ENCODE measurements at places on chromosomes 13 and 19. TPM values are rescaled to one million over a fixed set of nuclear protein-coding genes. Genes with fewer than 3 reads are reported as not detected.

DNA sequence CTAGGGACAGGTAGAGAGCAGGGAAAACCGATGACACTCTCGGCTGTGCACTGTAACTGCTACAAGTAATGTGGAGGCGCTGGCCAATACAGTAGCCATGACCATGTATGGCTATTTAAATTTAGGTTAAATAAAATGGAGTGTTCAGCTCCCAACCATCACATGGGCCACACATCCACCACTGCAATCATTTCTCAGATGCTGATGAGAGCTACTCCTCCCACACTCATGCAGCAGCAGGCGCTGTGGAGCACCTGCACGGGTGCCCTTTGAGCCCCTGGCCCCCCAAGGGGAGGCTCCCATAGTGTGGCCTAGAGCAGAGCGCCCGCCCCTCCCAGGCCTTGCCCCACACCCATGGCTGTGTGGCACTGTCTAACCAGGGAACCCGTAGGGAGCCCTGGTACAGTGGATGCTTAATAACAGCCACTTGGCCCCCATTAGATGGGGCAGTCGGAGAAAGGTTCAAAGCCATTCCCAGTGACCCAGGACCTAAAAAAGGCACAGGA lies 6.0 kb downstream of the ACP4 start:
- DNase-seq: no peak

DNA sequence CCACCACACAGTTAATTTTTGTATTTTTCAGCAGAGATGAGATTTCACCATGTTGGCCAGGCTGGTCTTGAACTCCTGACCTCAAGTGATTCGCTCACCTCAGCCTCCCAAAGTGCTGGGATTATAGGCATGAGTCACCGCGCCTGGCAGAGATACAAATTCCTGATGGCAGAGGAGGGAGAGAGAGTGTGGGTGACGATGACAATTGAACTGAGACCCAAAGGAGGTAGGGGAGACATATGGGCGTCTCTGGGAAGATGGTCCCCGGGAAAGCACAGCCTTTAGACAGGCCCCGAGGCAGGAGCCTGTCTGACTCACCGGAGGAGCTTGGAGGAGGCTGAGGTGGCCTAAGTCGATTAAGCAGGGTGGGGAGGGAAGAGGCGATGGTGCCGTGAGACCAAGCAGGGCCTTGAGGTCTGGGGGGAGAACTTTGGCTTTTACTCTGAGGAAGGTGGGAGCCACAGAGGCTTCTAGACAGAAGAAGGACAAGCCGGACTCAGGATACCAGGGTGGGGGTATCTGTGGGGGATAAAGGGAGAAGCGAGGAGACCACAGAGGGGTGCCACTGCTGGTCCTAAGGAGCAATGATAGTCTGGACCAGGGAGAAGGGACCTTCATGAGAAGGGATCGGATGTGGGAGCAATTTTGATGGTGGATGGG lies 38.2 kb downstream of the ARRDC2 start:
- DNase-seq: no peak

Gene SBK2
- total RNA-seq: 10.2 TPM

- DNase-seq: no peak
These were observed 38.8 kb upstream of the IGFL4 start for GRCh38 chr19:46079576-46079975.

DNA sequence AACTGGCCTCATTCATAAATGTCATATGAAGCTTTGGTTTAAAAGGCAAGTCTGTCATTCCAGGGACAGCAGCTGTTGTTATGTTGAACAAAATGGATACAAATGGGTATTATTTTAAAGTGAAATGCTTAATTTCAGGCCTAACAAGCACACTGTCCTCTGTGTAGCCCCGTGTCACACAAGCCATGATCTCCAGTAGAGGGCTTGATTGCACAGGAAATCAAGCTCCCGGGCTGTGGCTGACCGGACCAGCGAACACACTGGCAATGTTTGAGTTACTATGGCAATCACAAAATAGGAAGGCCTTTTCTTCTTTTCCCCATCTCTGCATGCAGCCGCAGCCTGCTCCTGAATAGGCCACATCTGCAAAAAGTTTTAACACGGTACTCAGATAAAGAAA lies 64.0 kb upstream of the GSX1 start:
- DNase-seq: peak; percentile 40

DNA sequence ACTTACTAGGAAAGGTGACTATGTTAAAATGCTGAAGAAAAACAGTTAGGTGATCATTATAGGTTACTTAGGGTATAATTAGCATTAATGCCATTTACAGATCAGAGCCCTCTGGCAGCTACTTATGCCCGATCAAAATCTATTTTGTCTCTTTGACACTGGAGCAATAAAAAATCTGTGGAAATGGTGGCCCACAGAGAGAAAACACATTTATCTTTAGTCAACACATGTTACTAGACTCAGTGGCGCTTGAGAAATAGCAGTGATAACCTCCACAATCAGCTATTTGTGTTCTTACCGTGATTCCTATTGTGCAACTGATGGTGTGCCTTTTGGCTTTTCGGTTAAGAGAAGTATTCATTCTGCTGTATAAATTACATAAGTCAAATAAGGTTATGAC lies 1519.6 kb downstream of the PCDH9 start:
- no peak for DNase-seq

Gene MEIOSIN
- total RNA-seq: not detected

GRCh38 chr19:37973666-37974065 lies 66.7 kb downstream of the SIPA1L3 start:
- DNase-seq: no peak

Gene FLT3
- 0.62 TPM for total RNA-seq

Gene IL4I1
- not detected for total RNA-seq

Gene CERS1
- total RNA-seq: 7.7 TPM

Gene POU2F2
- total RNA-seq: 2.1 TPM

DNA sequence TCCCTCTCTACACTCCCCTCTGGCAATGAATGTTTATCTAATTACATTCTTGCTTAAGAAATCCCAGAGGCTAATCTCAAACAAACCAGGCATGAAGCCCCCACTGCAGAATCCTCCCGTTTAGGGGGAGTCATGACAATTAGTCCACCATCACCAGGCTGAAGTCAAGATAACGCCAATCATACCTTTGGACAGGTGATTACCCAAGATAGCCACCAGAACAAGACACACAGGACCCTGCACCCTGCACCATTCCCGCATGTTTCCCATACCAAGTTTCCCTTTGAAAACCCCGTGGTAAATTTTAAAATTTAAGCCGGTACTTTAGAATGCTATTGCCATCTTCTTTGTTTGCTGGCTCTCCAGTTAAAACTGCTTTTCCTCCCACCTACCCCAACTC lies 64.8 kb upstream of the XPO4 start:
- DNase-seq: no peak

- DNase-seq: peak; percentile 80
These were observed at the start of gene NFIC for GRCh38 chr19:3365836-3366752. TSS of gene NFIC (plus strand) at chr19:3366583. CDS start at chr19:3366637, 54 bp downstream.

GRCh38 chr19:13913352-13913751 lies 7.4 kb downstream of the CC2D1A start:
- DNase-seq: no peak

DNA sequence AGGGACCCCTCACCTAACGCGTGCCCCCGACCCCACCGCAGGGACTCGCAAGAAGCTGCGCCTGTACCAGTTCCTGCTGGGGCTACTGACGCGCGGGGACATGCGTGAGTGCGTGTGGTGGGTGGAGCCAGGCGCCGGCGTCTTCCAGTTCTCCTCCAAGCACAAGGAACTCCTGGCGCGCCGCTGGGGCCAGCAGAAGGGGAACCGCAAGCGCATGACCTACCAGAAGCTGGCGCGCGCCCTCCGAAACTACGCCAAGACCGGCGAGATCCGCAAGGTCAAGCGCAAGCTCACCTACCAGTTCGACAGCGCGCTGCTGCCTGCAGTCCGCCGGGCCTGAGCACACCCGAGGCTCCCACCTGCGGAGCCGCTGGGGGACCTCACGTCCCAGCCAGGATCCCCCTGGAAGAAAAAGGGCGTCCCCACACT lies 4.7 kb upstream of the MYBPC2 start:
- peak; percentile 88 for DNase-seq

DNA sequence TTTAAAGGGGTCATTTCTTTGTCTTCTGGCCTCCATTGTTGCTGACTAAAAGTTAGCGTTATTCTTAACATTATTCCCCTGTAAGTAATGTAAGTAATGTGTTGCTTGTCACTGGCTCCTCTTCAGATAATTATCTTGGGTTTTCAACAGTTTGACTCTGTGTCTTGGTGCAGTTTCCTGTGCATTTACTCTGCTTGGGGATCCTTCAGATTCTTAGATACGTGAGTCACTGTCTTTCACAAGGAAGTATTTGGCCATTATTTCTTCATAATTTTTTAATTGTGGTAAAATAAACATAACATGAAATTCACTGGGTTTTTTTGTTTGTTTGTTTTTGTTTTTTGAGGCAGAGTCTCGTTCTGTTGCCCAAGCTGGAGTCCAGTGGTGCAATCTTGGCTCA lies 13.5 kb upstream of the OR7D2 start:
- DNase-seq: no peak

DNA sequence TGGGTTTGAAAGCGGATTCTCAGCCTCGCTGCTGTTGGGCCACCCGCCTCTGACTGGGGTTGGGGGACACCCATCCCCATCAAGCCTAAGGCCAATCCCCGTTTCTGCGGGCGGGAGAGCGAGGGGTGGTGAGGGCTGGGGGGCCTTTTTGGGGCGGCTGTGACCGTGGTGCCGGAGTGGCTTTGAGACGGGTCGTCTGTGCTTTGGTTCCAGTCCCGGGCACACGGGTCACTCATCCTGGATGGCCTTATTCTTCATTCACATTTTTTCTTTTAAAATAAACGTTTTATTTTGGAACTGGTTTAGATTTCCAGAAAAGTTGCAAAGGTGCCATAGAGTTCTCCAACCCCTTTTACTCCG lies 1.6 kb downstream of the ZNRF4 start:
- no peak for DNase-seq

Gene CEACAM6
- 6.7 TPM for total RNA-seq

- no peak for DNase-seq
These were observed 4.3 kb downstream of the KLF2 start for GRCh38 chr19:16328824-16329482.

DNA sequence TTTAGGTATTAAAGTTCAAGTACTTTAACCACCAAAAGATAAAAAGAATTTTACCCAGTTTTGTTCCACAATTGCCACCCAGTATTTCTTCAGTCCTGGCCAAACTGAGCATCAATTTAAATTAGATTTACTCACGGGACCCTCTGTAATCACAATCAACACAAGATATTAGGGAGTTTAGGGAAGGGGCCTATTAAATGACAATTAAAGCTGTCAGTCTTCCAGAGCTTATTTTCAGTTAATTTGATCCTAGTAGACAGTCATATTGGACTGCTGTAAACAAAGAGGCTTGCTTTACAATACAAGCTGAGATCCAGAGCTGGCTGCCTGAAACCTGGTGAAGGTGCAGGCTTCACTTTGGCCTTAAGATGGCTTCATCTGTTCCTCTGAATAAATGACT lies 321.2 kb upstream of the NBEA start:
- DNase-seq: no peak

Gene ANKLE1
- total RNA-seq: 0.62 TPM

Gene PGLYRP2
- total RNA-seq: not detected

Gene CHST8
- 0.41 TPM for total RNA-seq

DNA sequence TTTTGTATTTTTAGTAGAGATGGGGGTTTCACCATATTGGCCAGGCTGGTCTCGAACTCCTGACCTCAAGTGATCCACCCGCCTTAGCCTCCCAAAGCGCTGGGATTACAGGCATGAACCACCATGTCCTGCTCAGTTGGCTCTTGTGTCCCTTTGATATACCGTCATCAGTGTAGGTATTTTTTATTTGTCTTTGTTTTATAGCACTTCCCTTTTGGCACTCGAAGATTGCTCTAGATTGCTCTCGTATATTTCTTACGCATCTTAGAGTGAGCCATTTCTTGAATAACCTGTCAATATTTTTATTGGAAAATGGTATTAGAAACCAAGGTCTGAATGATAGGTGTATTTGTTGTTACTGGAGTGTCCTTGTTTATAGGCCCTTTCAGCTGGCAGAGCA lies 9.4 kb downstream of the SETDB2 start:
- DNase-seq: no peak

Gene MBD3L3
- total RNA-seq: not detected

DNA sequence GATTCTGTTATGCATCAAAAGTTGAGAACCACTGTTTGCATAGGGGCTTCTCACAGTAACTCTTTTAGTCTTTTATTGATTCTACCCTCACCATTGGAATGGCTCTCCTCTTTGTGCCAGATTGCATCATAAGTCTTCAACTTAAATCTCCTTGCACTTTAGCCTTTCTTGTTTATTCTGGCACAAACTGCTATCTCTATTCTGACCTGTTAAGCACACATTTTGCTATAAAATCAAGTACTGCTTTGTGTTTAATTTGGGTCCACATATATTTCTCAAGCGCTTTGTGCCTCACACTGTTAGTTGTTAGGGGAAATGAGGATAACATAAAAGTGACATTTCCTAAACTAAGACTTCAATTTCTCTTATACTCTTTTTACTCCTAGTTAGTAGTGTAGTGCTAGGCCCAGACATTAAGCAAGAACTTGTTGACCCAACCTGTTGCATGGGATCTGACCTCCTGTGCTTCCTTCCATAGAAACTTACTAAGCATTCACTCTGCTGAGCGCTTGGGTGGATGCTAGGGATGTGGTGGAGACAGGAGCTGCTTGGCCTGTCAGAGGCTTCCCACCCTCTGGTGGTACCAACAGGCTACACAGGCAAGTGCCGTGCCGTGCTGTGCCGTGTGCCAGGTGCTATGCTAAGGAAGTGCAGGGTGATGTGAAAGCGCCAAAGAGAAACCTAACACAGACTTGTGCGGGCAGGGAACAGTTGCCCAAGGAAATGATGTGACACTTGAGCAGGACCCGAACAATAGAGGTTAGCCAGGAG lies 1.2 kb downstream of the UTP14C start:
- DNase-seq: no peak

GRCh38 chr13:102856557-102856956 lies 10.7 kb downstream of the ERCC5 start:
- DNase-seq: no peak

DNA sequence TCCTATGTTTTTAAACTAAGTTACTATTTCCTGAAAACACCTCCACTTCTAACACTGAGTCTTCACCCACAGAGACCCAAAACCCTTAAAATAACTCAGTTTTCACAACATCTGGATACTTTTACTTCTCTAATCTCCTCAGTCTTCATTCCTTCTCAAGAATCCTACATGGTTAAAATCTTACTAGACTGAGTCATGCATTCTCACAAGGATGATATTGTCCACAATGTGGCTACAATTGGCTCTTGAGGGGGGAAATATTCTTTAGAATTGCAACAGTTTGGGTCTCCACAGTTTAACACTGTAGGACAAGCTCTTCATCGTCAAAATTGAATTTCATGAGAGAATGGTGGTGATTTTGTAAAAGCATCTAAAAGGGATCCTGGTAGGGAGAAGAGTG lies 397.1 kb downstream of the SLITRK5 start:
- no peak for DNase-seq

Measured in tongue (tissue), 3 donors.